M059J (cell line): ENCODE measurements at places on chromosomes 1 and 21.

GRCh38 chr1:11725616-11726015, 10.3 kb upstream of the AGTRAP start:
- no peak for DNase-seq

DNA sequence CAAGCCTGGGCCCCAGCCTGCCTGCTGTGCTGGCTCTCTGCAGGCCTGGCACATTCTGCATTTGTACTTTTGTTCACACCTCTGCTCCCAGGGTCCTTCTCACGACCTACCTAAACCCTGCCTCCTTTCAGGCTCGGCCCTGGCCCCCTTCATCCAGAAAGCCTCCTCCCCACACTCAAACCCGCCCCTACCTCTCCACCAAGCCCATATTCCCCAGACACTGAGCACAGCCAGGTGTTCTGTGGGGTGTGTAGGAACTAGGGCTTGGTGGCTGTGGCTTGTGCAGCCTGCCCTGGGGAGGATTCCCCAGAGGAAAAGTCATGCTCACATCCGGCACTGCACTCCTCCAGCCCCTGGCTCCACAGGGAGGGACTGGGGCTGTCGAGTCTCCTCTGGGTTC, 8.2 kb upstream of the MIXL1 start:
- no peak for DNase-seq

DNA sequence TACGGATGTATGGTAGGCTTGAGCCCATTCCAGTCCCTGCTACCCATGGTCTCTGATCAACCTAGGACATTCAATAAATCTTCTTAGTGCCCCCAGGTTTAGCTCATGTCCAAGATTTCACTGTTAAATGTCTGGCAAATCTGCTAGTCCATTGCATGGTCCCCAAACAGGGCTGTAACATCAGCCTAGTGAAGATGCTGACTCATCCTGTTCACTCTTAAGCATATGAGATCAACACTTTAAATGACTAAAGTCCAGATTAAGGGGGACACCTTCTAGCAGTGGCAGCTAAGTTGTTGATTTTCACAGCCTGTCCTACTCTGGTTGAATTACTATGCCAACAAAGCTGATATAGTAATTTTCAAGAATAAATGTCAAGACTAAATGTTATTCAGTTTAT, 46.5 kb upstream of the NUF2 start:
- DNase-seq, result peak; percentile 11

GRCh38 chr1:11027316-11027715, 14.9 kb downstream of the TARDBP start:
- DNase-seq, result no peak

GRCh38 chr1:89487972-89488371, 36.7 kb upstream of the LRRC8B start:
- DNase-seq, result no peak

DNA sequence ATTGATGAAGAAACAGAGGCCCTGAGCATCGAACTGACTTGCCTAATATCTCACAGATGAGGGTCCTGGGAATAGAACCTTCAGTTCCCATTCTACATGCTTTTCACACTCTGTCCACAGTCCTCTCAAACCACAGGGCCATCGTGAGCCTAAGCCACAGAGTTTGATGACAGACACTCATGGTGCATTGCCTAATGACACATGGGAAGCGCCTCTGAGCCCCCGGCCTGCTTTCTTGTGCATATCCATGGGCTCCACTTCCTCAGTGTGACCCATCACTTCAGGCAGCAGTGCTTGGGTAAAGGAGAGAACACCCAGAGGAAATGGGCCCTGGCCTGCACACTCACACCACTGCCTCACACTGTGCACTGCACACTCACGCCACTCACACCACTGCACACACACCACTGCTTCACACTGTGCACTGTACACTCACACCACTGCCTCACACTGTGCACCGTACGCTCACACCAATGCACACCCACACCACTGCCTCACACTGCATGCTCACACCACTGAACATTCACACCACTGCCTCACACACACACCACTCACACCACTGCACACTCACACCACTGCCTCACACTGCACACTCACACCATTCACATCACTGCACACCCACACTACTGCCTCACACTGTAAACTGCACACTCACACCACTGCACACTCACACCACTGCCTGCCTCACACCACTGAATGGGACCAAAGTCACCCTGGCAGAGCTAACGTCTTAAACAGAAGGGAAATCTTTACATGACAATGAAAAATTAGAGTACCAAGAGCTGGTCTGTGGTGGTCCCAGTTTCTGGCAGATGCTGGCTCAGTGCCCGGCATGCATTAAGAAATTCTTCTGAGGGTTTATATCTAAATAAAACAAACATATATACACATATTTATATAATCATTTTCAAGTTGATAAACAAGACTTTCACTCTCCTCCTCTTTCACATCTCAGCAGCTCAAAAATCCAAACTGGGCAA, 53.0 kb downstream of the KANK4 start:
- no peak for DNase-seq

DNA sequence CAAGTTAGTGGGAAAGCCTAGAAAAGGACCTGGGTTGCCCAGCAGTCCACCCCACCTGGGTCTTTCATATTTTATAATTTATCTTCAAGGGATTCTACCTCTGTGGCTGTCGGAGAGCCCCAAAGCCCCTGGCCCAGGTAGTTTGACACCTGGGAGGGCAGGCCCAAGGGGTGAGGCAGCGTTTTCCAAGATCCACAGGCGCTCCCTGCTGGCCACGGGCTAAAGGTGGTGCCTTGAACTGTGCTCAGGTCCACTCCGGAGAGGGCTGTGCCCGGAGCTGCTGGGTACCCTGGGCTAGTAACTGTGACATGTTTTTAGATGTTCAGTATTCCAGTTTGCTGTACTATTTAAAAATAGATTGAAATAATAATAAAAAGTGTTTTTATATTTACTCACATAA, 37.2 kb upstream of the CRNN start:
- no peak for DNase-seq

- no peak for DNase-seq
Measured at GRCh38 chr1:160855181-160855981, 7.3 kb downstream of the CD244 start.

- no peak for DNase-seq
Measured at GRCh38 chr1:115215110-115215509, 122.9 kb downstream of the NGF start.
